Breast epithelium (tissue), 4 donors: ENCODE measurements at places on chromosomes 5 and 9.

DNA sequence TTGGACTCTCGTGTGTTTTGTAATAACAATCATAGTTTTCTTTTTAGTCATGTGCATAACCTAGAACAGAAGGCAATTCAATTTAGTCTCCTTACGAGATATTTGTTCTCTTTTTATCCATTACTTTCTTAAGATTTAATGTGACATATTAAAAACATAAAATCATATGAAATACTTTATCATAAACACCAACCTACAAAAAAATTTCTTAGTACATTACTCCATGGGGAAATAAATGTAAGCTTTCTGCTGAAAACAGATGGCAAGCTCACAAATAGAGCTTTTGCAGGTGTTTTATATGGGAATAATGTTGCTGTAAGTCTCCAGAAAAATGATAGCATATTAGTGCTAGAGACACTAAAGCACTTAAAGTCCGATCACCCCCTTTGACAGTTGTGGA is 1035.2 kb upstream of the ARRDC3 start:
- H3K4me1 ChIP-seq = no peaks in the 10 kb centered on the region
- no peak for DNase-seq
- H3K36me3 ChIP-seq = no peaks in the 10 kb centered on the region
- no peak overlapping the region for H3K27ac ChIP-seq
- no peak overlapping the region for H3K4me3 ChIP-seq

- H3K4me3 ChIP-seq = no peak overlapping the region
- no peaks in the 10 kb centered on the region for H3K4me1 ChIP-seq
- H3K27ac ChIP-seq = peak overlapping the region; percentile 23
- DNase-seq = no peak
- no peaks in the 10 kb centered on the region for H3K36me3 ChIP-seq
- no peaks in the 10 kb centered on the region for H3K27me3 ChIP-seq
These were observed 49.6 kb downstream of the SERINC5 start for GRCh38 chr5:80206282-80206681.

DNA sequence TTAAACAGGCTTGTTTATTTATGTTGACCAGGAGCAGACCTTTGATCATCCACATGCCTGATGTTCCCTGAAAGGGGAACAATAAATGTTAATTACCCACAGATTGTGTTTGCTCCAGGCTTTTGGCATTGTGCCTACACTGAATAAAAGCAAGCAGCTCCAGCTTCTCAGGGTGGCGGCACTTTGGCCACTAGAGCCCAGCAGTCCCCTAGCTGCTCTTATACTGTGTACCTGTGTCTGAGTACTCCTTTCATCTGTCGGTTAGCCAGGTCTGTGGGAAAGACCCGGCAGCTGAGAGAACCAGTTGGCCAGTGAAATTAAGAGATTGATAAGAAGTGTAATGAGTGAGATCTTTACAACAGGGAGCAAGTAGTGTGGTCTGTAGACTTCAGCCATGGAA is 254.8 kb upstream of the FTMT start:
- H3K27me3 ChIP-seq = no peaks in the 10 kb centered on the region
- H3K36me3 ChIP-seq = no peaks in the 10 kb centered on the region
- H3K27ac ChIP-seq = no peak overlapping the region
- no peaks in the 10 kb centered on the region for H3K4me1 ChIP-seq
- H3K4me3 ChIP-seq = no peak overlapping the region
- DNase-seq = no peak

DNA sequence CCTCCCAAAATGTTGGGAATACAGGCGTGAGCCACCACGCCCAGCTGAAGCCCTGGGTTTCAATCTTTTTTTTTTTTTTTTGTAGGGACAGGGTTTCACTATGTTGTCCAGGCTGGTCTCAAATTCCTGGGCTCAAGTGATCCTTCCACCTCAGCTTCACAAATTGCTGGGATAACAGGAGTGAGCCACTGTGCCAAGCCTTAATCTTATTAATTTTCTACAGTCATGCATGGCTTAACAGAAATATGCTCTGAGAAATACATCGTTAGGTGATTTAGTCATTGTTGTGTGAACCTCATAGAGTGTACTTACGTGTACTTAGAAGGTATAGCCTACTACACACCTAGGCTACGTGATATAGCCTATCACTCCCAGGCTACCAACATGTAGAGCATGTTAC is 31.0 kb downstream of the GLDC start:
- H3K27me3 ChIP-seq = no peaks in the 10 kb centered on the region
- no peak overlapping the region for H3K27ac ChIP-seq
- no peak overlapping the region for H3K4me3 ChIP-seq
- no peaks in the 10 kb centered on the region for H3K4me1 ChIP-seq
- H3K36me3 ChIP-seq = no peaks in the 10 kb centered on the region
- DNase-seq = no peak

DNA sequence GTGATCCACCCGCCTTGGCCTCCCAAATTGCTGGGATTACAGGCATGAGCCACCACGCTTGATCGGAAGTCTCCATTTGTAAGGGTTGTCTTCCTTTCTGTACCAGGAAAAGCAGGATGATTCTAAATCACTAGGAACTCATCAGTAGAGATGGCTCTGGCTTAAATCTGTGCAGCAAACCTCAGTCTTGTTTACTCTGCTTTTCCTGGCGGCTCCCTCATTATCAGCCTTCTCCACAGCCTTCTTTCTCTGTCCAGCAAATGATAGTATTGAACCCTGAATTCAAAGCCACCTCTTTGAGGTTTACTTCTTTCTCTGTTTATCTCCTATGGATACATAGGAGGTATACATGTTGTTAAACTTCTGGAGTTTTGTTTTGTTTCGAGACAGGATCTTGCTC is 43.0 kb upstream of the GNE start:
- H3K36me3 ChIP-seq = no peaks in the 10 kb centered on the region
- H3K27ac ChIP-seq = no peak overlapping the region
- no peaks in the 10 kb centered on the region for H3K4me1 ChIP-seq
- no peak overlapping the region for H3K4me3 ChIP-seq

GRCh38 chr9:93012963-93013855 is 45.3 kb upstream of the SUSD3 start:
- no peaks in the 10 kb centered on the region for H3K36me3 ChIP-seq
- H3K4me1 ChIP-seq = no peaks in the 10 kb centered on the region
- H3K4me3 ChIP-seq = no peak overlapping the region
- no peak overlapping the region for H3K27ac ChIP-seq

DNA sequence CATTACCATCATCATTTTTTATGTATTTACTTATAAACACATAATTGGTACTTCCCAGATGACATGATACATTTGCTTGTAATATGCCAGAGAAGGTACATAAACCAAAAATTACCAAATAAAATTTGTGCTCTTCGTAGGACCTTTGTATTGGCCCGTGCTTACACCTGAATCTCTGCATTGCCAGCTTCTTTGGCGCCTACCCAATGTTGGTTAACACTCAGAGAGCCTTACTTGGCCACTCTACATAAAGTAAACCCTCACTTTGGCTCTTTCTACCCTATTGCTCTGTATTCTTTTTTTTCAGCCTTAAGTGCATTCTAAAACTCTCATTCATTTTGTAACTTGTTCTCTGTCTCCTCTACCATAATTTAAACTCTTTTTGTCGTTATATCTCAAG is 148.1 kb upstream of the ZNF608 start:
- H3K27ac ChIP-seq = no peak overlapping the region
- no peaks in the 10 kb centered on the region for H3K36me3 ChIP-seq
- no peaks in the 10 kb centered on the region for H3K27me3 ChIP-seq

DNA sequence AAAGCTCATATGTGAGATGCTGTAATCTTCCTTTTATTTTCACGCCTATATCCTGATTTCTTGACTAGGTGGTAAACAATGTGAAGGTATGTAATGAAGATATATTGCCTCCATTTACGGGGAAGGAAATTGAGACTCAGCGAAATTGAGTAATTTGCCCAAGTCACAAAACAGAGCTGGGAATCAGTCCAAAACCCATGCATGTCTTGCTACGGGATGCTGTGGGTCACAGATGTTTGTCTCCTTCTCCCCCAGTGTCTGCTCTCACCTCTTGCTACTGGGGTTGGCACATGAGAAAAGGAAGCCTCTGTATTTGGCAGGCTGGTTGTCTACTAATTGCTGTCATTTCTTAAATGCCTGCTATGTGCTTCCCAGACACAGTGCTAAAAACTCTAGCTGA is 53.7 kb upstream of the TEX48 start:
- no peak overlapping the region for H3K4me3 ChIP-seq
- no peak overlapping the region for H3K27ac ChIP-seq
- H3K27me3 ChIP-seq = no peaks in the 10 kb centered on the region
- no peaks in the 10 kb centered on the region for H3K4me1 ChIP-seq

DNA sequence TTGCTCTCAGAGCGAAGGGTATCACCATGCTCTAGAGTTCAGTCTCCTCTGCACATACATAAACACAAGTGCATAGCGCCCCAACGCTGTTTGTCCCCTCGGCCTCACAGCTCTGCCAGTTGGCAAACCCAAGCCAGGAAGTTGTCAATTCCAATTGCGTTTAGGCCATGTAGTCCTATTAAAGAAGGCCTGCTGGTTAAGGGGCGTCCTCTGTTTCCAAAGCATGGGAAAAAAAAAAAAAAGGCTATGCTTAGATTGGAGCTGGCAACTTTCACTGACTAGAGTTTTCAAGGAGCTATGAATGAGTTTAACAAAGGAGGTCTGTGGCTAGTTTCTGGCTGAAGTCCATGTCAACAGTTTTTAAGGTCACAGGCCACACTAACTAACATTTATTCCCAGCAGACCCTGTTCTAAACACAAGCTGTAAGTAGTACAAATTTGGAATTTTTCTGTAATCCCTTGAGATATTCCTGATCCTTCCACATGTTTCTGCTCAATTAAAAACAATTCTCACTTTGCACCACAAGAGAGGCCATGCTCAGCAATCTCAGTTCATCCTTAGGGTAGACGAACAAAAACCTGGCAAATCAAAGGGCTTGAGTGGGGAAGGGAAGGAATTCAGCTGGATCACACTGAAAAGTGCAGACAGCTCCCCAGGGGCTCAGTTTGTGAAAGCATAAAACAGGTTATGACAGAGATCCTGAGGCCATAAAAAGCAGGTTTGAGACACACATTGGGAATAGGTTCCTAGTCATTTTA is 187.7 kb downstream of the DENND1A start:
- DNase-seq = no peak
- no peaks in the 10 kb centered on the region for H3K4me1 ChIP-seq
- no peaks in the 10 kb centered on the region for H3K36me3 ChIP-seq
- H3K27ac ChIP-seq = peak overlapping the region; percentile 0
- no peak overlapping the region for H3K4me3 ChIP-seq

- H3K4me1 ChIP-seq = no peaks in the 10 kb centered on the region
- no peak overlapping the region for H3K27ac ChIP-seq
- DNase-seq = no peak
- H3K4me3 ChIP-seq = no peak overlapping the region
- no peaks in the 10 kb centered on the region for H3K27me3 ChIP-seq
These were observed 28.7 kb downstream of the DHX29 start for GRCh38 chr5:55278778-55279177.

- DNase-seq = no peak
- peaks cover 13% of the 10 kb centered on the region for H3K4me1 ChIP-seq
- H3K36me3 ChIP-seq = no peaks in the 10 kb centered on the region
- no peaks in the 10 kb centered on the region for H3K27me3 ChIP-seq
These were observed 26.3 kb upstream of the CDKN2AIPNL start for GRCh38 chr5:134437847-134438581.

DNA sequence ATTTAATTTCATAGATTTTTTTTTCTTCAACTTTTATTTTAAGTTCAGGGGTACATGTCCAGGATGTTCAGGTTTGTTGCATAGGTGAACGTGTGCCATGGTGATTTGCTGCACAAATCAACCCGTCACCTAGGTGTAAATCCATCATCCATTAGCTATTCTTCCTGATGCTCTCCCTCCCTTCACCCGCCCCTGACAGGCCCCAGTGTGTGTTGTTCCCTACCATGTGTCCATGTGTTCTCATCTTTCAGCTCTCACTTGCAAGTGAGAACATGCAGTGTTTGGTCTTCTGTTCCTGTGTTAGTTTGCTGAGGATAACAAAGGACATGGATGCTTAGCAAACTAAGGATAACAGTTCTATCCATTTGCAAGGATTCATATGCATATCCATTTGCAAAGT is 209.1 kb upstream of the ADCY2 start:
- no peak overlapping the region for H3K27ac ChIP-seq
- no peaks in the 10 kb centered on the region for H3K4me1 ChIP-seq
- H3K36me3 ChIP-seq = no peaks in the 10 kb centered on the region
- no peak overlapping the region for H3K4me3 ChIP-seq

DNA sequence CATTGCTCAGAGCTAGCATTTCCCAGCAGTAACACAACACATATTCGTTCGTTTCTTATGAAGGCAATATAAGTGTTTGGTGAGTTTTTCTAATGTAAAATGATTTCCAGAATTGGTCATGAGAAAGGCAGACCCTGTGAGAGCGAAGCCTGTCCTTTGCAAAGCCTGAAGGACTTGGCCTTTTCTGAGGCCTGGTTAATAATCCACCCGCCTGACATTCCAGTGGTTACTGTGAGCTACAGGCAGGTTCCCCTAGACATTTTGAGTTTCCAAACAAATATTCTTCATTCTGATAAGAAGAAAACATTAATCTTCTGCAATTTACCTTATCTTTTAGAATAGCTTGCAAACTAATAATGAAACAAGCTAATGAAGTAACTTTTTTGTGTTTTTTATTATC is 38.0 kb downstream of the ADAMTS16 start:
- no peak for DNase-seq
- no peaks in the 10 kb centered on the region for H3K4me1 ChIP-seq
- H3K4me3 ChIP-seq = no peak overlapping the region

- DNase-seq = no peak
- no peaks in the 10 kb centered on the region for H3K36me3 ChIP-seq
- H3K27ac ChIP-seq = no peak overlapping the region
These were observed 35.7 kb downstream of the SEMA4D start for GRCh38 chr9:89462199-89462598.

DNA sequence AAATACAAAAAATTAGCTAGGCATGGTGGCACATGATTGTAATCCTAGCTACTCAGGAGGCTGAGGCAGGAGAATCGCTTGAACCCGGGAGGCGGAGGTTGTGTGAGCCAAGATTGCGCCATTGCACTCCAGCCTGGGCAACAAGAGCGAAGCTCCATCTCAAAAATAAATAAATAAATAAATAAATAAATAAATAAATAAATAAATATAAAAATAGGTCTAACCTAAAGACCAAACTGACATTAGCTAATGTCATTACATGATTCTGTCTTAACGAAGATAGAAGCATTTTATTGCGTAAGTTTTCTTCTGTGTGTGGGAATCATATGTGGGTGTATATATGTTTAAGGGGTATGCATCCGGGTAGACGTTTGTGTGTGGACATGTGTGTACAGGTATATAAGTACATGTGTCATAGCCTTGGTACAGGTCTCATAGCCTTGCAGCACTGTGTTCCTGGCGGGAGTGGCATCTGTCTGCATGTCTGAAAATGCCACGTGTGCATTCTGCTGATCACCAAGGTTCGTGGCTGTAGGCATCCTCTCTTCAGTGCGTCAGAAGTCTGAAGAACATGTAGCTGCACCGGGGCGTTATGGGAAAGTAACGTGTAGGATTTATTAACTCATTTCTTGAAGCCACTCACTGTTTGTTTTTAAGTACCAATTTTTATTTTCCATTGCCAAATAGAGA is 298.1 kb downstream of the NR3C1 start:
- H3K4me1 ChIP-seq = no peaks in the 10 kb centered on the region
- no peak overlapping the region for H3K4me3 ChIP-seq
- H3K27me3 ChIP-seq = no peaks in the 10 kb centered on the region
- H3K36me3 ChIP-seq = no peaks in the 10 kb centered on the region
- no peak overlapping the region for H3K27ac ChIP-seq

- peak overlapping the region; percentile 30 for H3K4me3 ChIP-seq
- peaks cover 38% of the 10 kb centered on the region for H3K27me3 ChIP-seq
- no peak for DNase-seq
- no peak overlapping the region for H3K27ac ChIP-seq
- H3K36me3 ChIP-seq = no peaks in the 10 kb centered on the region
- no peaks in the 10 kb centered on the region for H3K4me1 ChIP-seq
These were observed 20.4 kb upstream of the NTNG2 start for GRCh38 chr9:132141344-132141947.

- H3K4me1 ChIP-seq = no peaks in the 10 kb centered on the region
- H3K27ac ChIP-seq = no peak overlapping the region
- no peak for DNase-seq
- no peak overlapping the region for H3K4me3 ChIP-seq
These were observed 715.5 kb upstream of the PTPRD start for GRCh38 chr9:11328326-11328725.
